ENCODE measurements at places on chromosomes 5 and 9.

GRCh38 chr5:144205141-144205551 is 34.5 kb downstream of the KCTD16 start:
- no peak for DNase-seq

DNA sequence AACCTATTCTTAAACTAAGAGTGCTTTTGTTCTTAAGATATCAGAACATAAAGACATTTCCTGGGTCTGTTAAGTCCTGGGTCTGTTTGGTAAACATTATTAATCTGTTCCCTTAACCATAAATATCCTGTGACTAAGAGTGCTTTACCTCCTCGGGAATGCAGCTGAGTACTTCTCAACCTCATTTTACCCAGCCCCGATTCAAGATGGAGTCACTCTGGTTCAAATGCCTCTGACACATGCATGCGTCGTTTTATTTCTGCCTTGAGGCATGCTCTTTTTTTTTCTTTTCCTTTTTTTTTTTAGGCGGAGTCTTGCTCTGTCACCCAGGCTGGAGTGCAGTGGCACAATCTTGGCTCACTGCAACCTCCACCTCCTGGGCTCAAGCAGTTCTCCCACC is 39.8 kb upstream of the FBXL17 start:
- no peak for DNase-seq

GRCh38 chr9:108612513-108612912 is 243.3 kb downstream of the ACTL7B start:
- no peak for DNase-seq

- DNase-seq, result no peak
Observed at GRCh38 chr9:69955536-69956355, 87.9 kb upstream of the MAMDC2 start.

DNA sequence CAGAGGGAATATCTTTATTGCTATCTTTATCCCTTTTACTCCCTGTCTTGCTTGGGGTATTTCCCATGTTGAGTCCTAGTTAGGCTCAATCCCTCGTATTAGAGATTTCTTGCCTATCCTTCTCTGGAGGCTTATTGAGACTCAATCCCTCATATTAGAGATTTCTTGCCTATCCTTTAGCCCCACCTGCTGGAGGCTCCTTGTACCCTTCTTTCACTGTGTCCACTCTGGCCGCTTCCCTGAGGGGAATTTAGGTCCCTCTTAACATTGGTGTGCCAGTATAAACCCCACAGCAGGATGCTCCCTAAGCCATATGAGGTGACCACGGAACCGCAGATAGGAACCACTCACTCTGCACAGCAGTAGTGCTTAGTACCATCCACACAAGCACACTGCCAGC is 110.7 kb upstream of the MAMDC2 start:
- no peak for DNase-seq

DNA sequence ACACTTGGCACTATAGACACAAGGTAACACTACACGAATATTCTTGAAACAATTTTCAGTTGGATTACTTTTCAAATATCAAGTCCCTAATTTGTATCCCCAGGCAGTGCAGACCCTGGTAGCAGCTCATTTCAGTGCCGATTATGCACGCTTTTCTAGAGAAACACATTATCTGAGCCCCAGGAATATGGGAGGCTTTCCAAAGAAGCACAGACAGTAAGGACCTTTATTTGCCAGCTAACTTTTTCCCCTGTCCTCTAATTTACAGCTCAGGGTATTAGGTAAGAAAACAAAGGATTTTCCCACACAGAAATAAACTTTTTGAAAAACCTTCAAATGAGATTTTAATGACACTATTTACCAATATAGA is 852.3 kb upstream of the DMAC1 start:
- DNase-seq, result no peak

- no peak for DNase-seq
Observed at GRCh38 chr9:124281931-124282371, 24.2 kb downstream of the NEK6 start.

Measured in T-helper 2 cell (primary cell).